ENCODE measurements at places on chromosomes 2 and 18.

- no peak for DNase-seq
Measured at GRCh38 chr2:108165729-108166128, 74.0 kb upstream of the SULT1C3 start.

- DNase-seq = no peak
Measured at GRCh38 chr2:191881982-191882816, 35.3 kb upstream of the CAVIN2 start.

DNA sequence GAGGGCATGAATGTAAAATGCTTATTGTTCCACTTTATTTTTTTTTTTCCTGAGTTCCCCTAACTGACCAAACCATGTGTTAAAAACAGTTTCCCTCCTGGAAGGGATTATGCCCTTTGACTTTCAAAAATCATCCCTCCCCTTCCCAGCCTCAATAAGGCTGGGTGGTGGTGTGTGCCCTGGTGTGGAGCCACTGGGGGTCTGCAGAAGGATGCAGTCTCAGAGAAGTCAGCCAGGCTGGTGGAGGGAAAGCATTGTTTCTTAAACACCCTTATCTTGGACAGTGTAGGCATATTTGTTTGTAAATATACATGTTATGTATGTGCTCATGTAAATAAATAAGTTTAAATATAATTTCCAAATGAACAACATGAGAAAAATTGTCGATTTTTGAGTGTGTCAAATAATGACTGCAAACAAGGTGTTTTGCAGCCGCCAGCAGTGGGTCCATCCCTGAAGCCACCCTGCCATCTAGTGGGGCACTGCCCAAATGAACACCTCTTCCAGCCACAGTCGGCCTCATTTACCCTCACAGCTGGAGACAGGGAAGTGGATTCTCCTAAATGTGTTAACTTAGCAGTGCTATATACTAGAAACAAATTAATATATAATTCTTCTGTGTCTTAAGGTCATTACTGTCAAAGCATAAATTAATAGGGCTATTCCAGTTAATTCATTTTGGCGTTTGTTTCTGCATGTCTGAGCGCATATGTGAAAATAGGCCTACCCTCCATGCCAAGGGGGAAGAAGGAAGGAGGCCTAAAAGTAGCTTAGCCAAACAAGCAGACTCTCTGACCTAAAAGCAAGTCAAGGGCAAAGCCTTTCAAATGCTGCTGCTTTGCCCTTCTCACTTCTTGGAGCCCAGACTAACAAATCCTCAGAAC, 209.6 kb upstream of the PIK3C3 start:
- peak; percentile 77 for DNase-seq

DNA sequence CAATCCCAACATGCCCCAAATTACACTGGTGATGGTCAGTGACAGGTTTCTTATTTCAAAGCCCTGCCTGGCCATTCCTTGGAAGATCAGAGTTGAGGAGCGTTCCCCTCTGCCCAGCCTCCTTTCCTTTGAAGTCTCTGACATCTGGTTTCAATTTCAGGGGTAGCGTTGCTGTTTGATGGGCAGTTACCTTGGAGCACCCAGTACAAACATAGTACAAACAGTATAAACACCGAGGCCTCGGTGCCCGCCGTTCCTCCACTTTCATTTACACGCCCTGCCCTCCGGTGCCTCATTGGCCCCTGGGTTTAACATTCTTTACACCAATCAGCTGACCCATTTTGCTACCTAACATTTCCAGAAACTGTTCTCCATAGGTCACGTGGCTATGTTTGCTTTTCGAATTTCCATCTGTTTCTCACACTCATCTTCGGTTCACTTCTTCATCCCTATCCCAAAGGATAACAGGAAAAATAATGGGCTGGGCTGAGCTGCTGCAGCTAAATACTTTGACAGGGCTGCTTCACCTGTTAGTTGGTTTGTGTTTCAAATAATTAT, 65.6 kb downstream of the NRP2 start:
- DNase-seq = no peak

DNA sequence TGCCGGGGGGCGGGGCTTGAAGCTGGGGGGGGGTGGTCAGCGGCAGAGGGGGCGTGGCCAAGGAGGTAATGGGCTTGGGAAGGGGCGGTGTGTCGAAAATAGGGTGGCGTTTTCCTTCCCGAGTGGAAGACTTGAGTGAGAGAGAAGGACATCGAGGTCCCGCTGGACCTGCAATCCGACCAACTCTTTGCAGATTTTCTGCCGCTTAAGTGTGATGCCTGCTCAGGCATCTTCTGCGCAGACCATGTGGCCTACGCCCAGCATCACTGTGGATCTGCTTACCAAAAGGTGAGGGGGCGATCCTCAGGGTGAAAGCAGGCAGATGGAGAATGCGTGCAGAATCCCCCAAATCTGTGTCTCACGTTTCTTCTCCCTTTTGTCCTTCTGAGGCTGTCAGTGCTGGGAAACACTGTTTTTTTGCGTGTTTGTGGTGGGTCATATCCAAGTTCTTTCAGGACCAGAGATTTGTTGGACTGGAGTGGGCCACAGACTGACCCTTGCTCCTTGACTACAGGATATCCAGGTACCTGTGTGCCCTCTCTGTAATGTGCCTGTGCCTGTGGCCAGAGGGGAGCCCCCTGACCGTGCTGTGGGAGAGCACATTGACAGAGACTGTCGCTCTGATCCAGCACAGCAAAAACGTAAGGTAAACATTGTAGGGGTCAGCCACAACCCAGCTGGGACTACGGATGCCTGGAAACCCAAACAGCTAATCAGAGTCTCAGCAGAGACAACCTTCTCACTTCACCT, 727 bp downstream of the ZFAND2B start:
- no peak for DNase-seq

DNA sequence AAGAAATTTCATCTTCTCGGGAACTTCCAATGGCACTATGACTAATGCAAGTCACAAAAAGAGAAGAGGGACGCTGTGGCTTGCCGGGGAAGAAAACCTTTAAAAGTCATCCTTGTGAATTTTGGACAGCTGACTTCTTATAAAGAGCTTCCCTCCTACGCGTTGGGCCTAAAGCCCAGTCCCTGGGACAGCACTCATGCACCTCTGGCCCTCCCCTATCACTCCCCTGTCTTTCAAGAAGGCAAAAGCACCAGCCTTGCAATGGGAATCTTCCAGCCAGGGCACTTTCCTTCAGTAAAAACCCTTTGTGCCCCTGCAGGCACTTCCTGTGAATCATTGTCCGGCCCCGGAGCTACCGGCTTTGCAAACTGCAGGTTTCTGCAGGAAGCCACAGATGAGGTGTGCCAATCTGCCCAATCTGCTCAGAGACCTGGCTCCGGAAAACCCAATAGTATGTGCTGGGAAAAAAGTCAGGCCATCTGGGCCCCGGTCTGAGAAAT, 7.1 kb downstream of the MREG start:
- DNase-seq = no peak

DNA sequence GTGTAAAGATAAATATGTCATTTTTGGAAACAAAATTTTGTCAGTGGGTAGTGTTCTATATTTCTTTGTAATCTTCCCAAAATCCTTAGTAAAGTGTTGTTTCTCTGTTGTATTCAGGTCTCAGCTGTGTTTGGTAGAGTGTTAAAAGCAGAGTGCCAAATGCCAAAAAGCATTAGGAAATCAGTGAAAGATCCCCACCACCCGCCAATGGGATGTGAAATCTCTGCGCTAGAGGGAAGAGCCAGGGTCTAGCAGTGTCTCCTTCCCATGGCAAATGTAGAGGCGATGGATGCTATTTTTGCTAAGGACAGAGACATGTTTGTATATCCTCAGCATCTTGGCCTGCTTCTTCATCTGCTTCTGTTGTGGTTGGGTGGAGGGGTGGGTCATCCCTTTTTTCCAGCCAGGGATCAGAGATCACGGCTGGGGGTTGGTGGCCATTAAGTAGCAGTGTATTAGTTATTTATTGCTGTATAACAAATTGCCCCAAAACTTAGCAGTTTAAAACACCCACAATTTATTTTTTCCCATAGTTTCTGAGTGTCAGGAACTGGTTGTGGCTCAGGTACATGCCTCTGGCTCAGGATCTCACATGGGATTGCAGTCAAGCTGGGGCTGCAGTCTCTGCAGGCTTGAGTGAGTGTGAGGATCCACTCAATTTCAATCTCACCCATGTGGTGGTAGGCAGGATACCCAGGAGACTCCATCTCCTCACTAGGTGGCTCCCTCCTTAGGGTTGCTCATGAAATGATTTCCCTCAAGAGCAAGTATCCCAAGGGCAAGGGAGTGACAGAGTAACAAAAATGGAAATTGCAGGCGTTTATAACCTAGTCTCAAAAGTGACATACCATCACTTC, 211.9 kb downstream of the MYCN start:
- no peak for DNase-seq

DNA sequence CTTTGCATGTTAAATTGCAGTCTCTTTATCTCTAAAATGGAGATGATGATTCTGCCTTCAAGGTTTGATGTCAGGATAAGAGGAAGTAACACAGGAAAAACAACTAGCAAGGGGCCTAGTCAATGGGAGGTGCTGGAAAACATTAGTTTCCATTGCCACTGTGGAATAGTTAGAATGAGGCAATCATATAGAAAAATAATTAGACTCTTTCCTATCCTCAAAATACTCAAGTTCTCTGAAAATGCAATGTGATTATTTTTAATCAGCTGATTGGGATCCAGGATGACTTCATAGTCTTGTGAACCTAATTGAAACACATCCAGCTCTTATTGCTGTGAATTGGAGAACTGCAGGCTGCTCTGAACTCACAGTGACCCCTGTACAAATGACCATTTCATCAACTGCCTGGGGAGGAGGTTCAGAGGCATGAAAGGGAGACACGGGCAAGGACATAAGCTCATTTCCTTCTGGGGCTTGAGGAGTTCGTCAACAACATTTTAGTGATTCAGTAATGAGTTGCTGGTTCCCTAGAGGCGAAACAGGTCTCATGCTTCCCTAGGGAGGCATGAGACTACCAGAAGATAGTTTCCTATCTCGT, 422.5 kb downstream of the LPIN1 start:
- no peak for DNase-seq

DNA sequence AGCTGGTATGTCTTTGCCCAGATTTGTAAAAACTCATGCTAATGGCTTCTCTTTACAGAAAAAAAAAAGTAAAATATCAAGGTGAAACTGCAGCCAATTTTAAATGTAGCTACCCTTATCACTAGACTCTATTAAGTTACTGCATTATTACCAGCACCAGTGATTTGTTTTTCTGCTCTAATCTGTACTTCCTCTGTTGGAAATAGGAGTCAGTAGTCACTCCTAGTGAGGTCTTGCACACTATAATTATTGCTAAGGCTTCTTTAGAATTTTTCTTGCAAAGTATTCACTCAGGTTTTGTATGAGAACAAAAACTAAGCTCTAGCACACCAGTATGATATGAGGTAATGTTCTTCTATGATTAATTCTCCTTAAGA, 215.5 kb downstream of the XIRP2 start:
- DNase-seq = no peak

DNA sequence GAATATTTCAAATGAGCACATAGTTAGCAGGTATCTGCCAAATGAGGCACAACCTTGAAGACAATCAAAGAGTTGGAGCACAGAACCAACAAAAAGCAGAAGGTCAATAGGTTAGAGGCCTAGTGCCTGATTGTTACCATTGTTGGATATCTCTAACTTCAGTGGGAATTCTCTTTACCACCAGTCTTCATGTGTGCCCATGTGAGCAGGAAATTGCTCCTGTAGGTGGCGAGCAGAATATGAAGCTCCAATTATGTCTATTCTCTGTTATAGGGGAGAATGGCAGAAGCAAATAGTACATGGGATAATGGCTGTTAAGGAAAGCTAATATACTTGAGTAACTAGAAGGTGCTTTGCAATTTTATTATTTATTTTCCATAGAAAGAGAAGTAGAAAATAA, 14.9 kb upstream of the ZNF385B start:
- DNase-seq = no peak

DNA sequence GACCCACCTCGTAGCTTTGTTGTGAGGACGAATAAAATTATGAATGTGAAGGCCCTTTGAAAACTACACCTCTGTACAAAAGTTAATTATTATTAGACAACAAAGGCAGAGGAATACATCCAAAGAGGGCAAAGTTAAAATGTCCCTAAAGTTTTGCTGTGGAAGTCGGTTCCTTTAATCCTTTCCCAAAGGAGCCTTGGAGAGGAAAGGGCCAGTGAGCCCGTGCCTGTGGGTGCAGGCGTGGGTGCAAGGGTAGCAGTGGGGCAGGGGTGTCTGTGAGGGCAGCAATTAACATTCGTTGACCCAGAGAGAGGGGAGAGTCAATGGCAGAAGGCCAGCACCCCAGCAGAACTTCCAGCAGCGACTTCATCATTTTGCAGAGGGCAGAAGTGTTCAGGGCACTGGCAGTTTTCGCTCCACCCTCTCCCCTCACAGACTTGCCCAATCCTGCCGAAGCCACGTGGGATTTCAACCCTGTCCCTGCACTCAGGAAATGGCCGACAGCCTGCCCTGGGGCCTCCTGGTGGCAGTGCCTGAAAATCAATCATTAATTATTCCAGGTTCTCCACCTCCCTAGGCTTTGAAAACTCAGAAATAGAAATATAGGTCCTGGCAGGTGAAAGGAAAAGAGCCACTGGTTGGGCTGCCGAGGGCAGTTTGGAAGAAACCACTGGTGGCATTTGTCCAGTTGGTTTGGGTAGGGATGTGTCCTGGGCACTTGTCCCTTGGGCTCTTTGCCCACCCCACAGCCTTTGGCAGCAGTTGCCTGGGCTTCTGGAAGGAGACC, 4.2 kb upstream of the PAX8 start:
- peak; percentile 10 for DNase-seq

- no peak for DNase-seq
Measured at GRCh38 chr2:31331156-31331555, 83.4 kb downstream of the XDH start.

GRCh38 chr2:149094217-149095015, 55.9 kb downstream of the LYPD6B start:
- DNase-seq = no peak

GRCh38 chr2:37512971-37513370, 158.5 kb downstream of the CDC42EP3 start:
- DNase-seq = no peak

- DNase-seq = no peak
Measured at GRCh38 chr2:216217904-216218260, 108.7 kb downstream of the XRCC5 start.

GRCh38 chr2:67561457-67561965, 164.4 kb downstream of the ETAA1 start:
- DNase-seq = no peak

DNA sequence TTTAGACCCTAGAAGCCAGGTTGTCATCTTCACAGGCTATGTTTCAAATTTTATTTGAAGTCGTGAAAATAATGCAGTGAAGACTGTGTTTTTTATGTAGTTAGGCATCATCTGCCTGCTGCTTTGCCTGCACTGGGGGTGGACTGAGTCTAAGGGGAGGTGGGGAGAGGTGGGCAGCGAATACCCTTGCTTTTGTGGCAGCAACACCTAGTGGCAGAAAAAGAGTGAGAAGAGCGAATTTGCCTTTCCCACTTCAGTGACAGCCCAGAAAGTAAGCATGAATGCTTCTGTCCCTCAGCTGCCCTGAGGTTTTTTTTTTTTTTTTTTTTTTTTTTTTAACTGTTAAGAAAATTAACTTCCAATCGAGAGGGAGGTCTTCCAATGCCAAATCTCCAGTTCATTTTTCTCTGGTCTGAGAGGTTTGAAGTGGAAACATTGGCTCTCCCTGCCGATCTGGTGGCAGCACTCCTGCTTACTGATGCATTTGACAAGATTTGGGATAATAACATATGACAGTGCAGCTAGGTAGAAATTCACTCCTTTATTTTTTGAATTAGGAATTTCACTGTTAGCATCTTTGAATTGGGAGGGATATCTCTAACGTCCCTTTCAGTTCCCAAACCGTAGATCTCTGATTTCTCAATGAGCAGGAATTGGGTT, 60.3 kb upstream of the LYPD6B start:
- DNase-seq = peak; percentile 76

- no peak for DNase-seq
Measured at GRCh38 chr18:13539050-13539449, 187.3 kb downstream of the FAM210A start.

Measured in NCI-H446 (cell line).